AG09309 (cell line): ENCODE measurements at places on chromosomes 7 and 10.

DNA sequence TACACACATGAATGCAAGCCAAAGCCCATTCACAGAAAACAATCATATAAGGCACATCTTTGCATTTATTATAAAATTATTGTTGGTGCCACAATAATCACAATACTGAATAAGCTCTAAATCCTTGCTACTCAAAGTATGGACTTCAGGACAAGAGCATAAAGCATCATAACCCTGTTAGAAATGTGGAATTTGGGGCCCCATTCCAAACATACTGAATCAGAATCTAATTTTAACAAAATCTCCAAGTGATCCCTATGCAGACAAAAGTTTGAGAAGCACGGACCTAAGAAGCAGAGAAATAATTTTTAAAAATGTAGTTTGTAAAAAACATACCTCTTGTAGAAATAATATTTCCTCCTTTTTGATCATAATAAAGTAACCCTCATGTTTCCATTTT lies 199.2 kb downstream of the IMMP2L start:
- no peak for DNase-seq

DNA sequence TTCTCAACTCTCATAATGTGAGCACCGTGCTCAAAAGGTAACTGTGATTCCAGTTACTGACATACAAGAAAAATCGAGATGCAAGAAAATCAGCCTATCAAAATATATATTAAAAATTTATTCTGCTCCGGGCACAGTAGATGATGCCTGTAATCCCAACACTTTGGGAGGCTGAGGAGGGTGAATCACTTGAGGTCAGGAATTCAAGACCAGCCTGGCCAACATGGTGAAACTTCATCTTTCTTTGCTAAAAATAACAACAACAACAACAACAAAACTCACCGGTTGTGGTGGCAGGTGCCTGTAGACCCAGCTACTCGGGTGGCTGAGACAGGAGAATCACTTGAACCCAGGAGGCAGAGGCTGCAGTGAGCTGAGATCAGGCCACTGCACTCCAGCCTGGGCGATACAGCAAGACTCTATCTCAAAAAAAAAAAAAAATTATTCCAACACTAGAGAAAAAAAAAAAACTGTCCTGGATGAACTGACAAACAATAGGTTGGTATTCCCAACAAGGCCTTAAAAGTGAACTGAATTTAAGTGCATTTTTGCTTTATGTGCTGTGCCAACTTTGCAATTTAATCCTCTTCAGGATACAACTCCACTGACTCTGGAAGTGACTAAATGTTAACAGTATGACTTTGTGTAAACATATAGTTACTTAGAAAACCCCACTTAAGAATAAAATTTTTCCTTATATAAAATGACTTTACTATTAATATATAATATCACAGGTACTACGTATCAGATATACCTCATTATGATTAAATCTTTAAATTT lies 51.1 kb downstream of the JMJD1C start:
- DNase-seq: no peak

DNA sequence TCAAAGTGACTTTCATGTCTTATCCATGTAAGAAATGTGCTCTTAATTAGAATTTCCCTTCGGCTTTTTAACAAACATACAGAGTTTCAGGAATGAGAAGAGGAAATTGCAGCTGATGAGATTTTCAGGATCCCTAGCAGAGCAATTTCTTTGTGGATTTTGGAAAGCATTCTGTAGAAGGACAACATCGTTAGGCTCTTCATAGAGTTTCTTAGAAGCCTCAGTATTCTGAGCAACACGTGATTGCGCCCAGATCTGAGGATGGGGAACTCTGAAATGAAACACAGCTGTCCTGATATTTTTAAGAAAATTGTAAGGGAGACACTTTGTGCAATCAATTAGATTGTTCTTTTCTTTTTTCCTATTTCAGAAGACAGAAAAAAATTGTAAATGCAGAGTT lies 85.8 kb downstream of the LHFPL3 start:
- DNase-seq: no peak

DNA sequence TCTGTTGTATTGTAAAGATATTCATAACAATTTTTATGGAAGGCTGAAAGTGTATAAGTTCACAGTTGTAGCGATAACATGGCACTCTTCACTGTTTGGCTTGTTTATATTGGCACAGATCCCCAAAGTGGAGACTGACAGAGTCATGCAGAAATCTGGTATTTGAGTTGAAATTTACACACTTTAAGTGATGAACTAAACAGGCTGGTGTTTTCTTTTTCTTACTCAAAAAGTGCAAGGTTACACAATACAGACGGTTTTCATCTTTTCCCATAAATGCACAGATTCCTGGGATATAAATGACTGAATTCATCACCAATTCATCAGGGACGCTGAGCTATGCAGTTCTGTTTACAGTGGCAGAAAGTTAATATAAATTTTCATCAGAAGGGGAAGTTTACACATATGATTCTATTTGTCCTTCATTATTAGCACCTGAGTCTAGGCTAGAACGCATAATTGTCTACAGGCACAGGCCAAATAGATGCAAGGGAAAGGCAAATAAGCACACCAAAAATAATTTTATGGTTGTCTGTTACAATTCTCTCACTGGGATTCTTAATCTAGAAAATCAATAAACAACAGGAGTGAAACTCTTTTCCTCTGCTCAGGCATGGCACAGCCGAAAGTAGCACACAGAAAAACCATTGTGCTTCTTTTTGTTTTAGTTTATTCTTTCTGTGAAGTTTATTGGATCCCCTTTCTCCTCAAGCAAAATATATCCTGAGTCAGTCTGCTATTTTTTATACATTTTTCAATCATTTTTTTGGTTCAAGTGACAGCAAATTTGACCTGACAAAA lies 88.0 kb downstream of the FOXP2 start:
- DNase-seq: no peak

- no peak for DNase-seq
Observed at GRCh38 chr7:95590387-95591248, 5.7 kb downstream of the PDK4 start.

GRCh38 chr7:64863969-64864368 lies 39.1 kb upstream of the ZNF273 start:
- DNase-seq: no peak

GRCh38 chr10:104232613-104233102 lies 494 bp upstream of the CFAP43 start:
- no peak for DNase-seq

GRCh38 chr7:55240418-55241142 lies 124.6 kb upstream of the LANCL2 start:
- no peak for DNase-seq

DNA sequence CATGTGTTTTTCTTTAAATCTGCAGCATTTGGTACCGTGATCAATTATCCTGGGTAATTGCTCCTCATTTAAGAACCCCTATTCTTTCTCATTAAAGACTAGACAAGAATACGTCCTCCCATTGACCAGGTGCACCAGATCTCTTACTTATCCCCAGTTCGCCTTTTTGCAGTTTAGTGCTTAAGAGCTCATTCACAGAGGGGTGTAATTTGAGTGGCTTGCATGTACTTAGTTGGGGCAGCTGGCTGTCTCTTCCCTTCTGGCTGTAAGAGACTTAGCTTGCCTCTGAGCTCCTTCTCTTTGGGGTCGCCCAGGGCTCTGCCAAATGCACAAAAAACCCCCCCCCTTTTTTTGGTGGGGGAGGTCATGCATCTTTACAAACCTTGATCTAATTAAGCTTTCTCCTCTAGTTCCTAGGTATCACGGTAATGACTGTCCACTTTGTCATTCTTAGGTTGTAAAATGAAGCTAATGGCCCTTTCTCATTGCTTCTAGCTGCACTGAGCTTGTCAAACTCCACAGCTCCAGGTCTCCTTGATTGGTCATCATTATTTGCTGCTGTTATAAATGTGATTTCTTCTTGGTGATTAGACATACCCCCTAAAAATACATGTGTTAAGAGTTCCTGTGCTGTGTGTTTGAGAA lies 26.3 kb downstream of the GAD2 start:
- no peak for DNase-seq

DNA sequence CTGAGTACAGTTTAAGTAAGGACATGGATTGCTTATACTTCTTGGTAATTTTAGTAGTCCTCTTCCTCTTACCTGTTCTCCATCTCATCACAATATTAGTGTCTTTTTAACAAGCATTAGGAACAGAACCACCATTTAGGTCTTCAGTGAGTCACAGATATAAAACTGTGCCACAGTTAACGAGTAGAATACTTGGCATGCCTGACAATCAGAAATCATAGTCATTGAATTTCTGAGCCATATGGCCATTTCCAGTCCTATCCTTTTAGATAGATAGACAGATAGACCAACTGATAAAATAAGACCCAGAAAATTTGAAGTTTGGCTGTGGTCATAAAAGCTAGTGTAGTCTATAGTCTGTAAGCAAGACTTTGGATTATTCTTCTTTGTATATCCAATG lies 71.1 kb downstream of the GBF1 start:
- no peak for DNase-seq

DNA sequence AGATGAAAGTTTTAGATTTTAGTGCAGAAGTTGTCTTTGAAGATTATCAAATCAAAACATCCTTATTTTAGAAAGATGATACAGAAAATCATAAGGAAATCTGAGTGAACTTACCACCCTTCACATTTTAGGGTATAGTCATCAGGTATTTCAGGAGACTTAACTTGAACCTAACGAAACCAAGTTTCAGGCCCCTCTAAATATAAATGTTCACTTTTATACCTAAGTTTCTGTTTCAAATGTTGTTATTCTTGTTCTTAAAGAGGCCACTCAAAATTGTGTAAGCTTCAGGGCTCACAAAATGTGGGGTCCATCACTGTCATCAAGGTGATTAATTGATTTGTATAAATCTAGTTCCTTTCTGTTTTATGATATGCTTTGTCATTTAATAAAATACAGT lies 216.2 kb downstream of the KIAA1217 start:
- no peak for DNase-seq

- no peak for DNase-seq
Observed at GRCh38 chr10:123148414-123149161, 652 bp downstream of the HMX2 start.

- peak; percentile 98 for DNase-seq
Observed at GRCh38 chr10:75469006-75469616, 37.7 kb downstream of the LRMDA start.

- no peak for DNase-seq
Observed at GRCh38 chr7:76356823-76357222, 2.0 kb downstream of the YWHAG start.

DNA sequence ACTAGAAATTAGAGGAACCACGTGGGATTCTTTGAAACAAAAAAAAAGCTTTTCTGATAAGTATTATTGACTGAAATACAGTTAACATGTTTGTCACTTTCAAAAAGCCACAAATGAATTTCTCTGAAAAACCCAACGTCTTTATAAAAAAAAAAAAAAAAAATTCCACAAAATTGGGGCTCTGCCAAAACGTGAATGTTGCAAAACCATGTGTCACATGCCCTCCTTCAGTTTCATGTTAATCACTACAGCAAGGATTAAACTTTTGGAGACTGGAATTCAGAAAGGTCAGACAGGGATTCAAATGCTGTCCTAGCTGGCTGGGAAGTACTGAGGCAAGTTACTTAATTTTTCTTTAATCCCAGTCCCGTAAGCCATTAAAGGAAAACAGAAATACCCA lies 278.0 kb upstream of the KLF14 start:
- peak; percentile 79 for DNase-seq

GRCh38 chr7:15433151-15433550 lies 128.7 kb downstream of the AGMO start:
- no peak for DNase-seq

DNA sequence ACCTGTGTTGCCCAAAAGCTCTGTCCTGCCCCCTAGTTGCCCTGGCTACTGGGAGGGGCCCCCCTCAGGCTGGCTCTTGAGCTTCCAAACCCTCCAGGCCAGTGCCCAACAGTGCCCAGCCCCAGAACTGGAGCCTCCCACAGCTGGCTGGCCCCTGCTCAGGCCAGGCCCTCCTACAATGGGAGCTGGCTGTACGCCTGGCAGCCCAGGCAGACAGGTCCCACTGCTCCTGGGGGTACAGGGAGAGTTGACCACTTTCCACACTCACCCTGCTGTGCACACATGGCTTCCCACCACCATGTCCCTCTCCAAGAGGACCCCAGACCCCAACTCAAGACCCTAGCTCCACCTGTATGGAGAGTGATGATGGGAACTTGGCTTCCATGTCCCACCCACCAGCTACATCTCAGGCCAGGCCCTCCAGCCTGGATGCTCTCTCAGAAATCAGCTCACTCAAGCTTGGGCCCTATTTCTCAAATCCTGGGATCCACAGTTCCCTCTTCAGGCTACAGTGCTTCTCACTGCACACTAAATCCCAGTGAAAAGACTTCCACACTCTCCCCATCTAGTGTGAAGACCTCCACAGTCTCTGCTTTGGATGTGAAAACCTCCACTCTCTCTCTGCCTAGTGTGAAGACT lies 92.6 kb downstream of the OAT start:
- DNase-seq: no peak

GRCh38 chr10:43958071-43958432 lies 309.4 kb upstream of the ZNF32 start:
- no peak for DNase-seq

- no peak for DNase-seq
Observed at GRCh38 chr7:50828801-50829200, 46.1 kb upstream of the GRB10 start.

DNA sequence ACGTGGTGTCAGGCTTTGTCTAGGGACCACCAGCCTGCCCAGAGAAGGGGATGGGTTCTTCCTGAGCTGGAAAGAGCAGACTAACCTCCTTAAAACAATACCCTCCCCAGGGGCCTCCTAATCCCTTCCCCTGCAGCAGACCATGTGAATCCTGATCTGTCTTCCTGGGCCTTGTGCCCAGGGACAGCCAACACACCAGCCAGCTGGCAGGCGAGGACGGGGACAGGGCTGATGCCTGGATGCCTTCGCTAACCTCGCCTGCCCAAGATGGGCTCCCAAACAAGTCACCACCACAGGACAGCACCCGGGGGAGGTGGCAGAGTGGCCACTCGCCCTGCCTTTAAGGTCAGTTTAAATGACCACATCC lies 17.6 kb downstream of the PODXL start:
- DNase-seq: no peak

GRCh38 chr10:6146013-6146785 lies 56.5 kb upstream of the PFKFB3 start:
- no peak for DNase-seq

DNA sequence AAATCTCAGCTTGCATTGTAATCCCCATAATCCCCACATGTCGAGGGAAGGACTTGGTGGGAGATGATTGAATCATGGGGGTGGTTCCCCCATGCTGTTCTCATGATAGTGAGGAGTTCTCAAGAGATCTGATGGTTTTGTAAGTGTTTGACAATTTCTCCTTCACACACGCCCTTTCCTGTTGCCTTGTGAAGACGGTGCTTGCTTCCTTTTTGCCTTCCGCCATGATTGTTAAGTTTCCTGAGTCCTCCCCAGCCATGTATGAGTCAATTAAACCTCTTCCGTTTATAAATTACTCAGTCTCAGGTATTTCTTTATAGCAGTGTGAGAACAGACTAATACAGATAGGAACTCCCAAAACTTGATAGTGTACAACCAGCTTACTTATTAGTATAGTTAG lies 98.6 kb downstream of the CREM start:
- no peak for DNase-seq

- DNase-seq: peak; percentile 43
Observed at GRCh38 chr7:27409776-27410175, 167.2 kb downstream of the EVX1 start.
